T-helper 17 cell (primary cell): ENCODE measurements at places on chromosomes 16 and 17. TPM values are rescaled to one million over a fixed set of nuclear protein-coding genes. Genes with fewer than 3 reads are reported as not detected.

The KRT17 gene
- not detected for total RNA-seq

The CSH2 gene
- total RNA-seq: 4.0 TPM

- no peaks in the 10 kb centered on the region for H3K36me3 ChIP-seq
- H3K4me1 ChIP-seq: no peaks in the 10 kb centered on the region
- no peak overlapping the region for H3K27ac ChIP-seq
- H3K4me3 ChIP-seq: no peak overlapping the region
- no peak for DNase-seq
- H3K27me3 ChIP-seq: no peaks in the 10 kb centered on the region
These were observed 413.1 kb upstream of the MON1B start for GRCh38 chr16:76777721-76778465.

DNA sequence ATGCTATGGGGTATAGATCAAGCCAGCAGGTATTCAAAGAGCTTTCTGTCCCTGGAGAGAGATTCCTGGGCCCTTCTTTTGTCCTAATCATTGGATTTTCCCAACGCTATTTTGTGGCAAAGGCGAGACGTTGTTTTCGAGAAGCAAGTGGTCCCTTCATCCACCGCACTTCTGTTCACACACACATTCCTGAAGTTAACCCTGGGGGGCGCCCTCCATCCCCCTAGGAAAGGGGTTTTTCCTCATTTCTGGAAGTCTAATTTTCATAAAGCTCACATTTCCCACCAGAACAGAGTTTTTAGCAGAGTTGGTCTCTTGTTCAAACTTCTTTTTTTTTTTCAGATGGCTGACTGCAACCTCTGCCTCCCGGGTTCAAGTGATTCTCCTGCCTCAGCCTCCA lies 11.9 kb downstream of the SCGB1C2 start:
- DNase-seq: no peak
- H3K36me3 ChIP-seq: no peaks in the 10 kb centered on the region
- no peak overlapping the region for H3K4me3 ChIP-seq
- peaks cover 10% of the 10 kb centered on the region for H3K27me3 ChIP-seq
- no peaks in the 10 kb centered on the region for H3K4me1 ChIP-seq

- no peaks in the 10 kb centered on the region for H3K36me3 ChIP-seq
- no peak overlapping the region for H3K4me3 ChIP-seq
- H3K4me1 ChIP-seq: no peaks in the 10 kb centered on the region
- no peak overlapping the region for H3K27ac ChIP-seq
- H3K27me3 ChIP-seq: no peaks in the 10 kb centered on the region
These were observed 28.4 kb upstream of the RBFOX1 start for GRCh38 chr16:7304279-7304678.
